ENCODE measurements at places on chromosomes 13 and 19.

GRCh38 chr19:1699386-1699785 lies 47.0 kb upstream of the TCF3 start:
- no peak for DNase-seq

GRCh38 chr19:8307965-8308866 lies at the start of gene CD320:
Gene CD320 (minus strand): TSS chr19:8308358. CDS start chr19:8308290, 68 bp downstream.
- DNase-seq, result peak; percentile 82

DNA sequence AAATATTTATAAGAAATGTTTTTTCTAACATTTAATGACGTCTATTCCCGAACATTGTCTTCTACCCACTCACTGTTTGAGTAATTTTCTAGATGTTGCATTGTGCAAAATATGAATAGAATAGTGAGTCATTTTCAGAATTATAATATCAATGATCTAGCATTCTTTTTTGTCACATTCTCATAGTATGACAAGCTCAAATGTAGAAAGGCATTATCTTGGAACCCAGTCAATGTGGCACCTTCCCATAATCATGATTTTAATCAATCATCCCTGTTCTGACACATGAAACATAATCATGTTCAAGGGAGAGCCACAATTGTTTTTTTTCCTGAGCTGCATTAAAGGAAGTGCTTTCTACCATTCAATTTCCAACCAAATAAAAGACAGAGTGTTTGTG lies 265.8 kb downstream of the OXGR1 start:
- peak; percentile 29 for DNase-seq

GRCh38 chr13:102970542-102970941 lies 95.7 kb downstream of the SLC10A2 start:
- DNase-seq, result no peak

GRCh38 chr13:111227405-111227804 lies 93.0 kb upstream of the TEX29 start:
- no peak for DNase-seq

- DNase-seq, result no peak
Observed at GRCh38 chr13:55516610-55517009, 1624.1 kb upstream of the PRR20A start.

- DNase-seq, result no peak
Observed at GRCh38 chr19:2944403-2944774, 382 bp downstream of the ZNF77 start.

All from amniotic epithelial cell (primary cell).